Left ventricle myocardium inferior (tissue), 1 donor: ENCODE measurements at places on chromosomes 2 and 18. TPM values are rescaled to one million over a fixed set of nuclear protein-coding genes. Genes with fewer than 3 reads are reported as not detected.

GRCh38 chr18:9337873-9338272 lies 3.3 kb downstream of the TWSG1 start:
- no peak for DNase-seq

DNA sequence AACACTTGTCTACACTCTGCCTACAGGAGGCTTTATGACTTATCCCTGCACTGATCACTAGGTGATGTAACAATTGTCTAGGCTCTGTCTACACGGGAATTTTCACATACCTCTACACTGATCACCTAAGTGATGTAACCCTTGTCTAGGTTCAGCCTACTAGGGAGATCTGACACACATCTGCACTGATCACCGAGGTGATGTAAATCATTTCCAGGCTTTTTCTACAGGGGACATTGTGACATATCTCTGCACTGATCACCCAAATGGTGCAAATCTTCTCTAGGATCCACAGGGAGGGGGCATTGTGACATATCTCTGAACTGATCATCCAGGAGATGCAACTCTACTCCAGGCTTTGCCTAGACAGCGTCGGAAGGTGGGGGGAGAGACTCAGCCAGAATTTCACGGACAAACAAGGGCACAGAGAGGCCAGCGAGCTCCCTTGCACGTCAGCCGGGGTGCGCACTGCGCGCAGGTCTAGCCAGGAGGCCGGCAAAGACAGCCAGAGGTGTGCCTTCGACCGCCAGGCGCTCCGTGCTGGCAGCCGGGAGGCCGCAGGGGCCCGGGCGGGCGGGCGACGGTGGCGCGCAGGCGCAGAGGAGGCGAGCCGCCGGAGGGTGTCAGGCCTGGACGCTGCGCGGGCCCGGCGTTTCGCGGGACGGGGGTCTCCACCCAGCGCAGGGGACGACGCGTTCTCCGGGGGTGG lies 46.9 kb upstream of the USP14 start:
- DNase-seq: peak; percentile 51

DNA sequence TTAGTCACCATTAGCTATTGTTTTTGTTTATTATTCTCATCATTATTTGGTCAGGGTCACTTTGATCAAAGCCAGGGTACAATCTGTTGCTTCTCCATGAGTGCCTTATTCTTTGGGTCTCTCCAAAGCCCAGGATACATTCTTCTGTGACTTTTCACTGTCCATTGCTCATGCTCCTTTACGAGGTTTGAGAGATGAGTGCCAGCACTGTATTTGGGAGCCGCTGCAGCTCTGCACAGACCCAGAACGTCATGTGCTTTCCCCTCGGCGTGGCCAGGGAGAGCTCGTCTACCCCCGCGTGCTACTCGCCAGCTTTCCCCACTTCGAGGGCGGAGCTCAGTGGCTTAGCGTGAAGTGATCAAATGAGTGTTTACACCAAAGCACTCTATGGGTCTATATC lies 123.7 kb downstream of the COL6A3 start:
- peak; percentile 89 for DNase-seq

DNA sequence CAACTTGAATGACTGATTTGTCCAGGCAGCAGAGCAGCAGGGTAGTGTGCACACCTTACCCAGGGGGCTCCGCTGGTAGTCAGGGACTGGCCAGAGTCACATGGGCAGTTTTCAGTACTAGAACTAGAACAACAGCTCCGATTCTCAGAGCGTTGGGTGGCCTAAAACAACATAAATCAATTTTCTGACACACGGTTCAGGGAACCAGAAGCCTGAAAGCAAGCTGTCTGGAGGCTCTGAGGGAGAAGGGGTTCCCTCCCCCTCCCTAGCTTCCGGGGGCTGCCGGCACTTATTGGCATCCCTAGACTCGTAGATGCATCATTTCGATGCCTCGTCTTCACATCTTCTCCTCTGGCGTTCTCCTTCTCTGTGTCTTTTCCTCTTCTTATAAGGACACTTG lies 13.4 kb upstream of the ITGB6 start:
- no peak for DNase-seq

GRCh38 chr18:76441668-76442412 lies 53.2 kb downstream of the ZNF516 start:
- DNase-seq: no peak

- DNase-seq: no peak
Measured at GRCh38 chr2:204152616-204153015, 216.1 kb downstream of the ICOS start.

GRCh38 chr2:107719836-107720235 lies 106.9 kb upstream of the RGPD4 start:
- no peak for DNase-seq

- no peak for DNase-seq
Measured at GRCh38 chr2:20674309-20674965, 7.5 kb downstream of the GDF7 start.

GRCh38 chr2:111950236-111950635 lies 51.8 kb downstream of the MERTK start:
- no peak for DNase-seq

GRCh38 chr2:102357937-102358336 lies 2.3 kb downstream of the IL18R1 start:
- no peak for DNase-seq

- no peak for DNase-seq
Measured at GRCh38 chr2:109479804-109480203, 134.0 kb downstream of the SEPTIN10 start.

GRCh38 chr18:24112874-24113615 lies 25.8 kb upstream of the CABYR start:
- no peak for DNase-seq

DNA sequence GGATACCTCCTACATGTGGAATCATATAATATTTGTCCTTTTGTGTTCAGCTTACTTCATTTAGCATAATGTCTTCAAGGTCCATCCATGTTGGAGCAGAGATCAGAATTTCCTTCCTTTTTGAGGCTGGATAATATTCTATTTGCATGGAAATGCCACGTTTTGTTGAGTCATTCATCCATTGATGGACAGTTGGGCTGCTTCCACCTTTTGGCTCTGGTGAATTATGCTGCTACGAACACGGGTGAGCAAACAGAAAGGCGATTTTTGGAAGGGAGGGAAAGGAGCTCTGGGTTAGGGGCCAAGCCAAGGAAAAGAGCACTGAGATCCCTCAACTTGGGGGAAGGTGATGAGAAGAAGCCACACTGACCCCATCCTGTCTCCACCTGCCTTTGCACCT lies 260.5 kb downstream of the TNS1 start:
- no peak for DNase-seq

- no peak for DNase-seq
Measured at GRCh38 chr2:11073776-11074175, 81.5 kb upstream of the SLC66A3 start.

DNA sequence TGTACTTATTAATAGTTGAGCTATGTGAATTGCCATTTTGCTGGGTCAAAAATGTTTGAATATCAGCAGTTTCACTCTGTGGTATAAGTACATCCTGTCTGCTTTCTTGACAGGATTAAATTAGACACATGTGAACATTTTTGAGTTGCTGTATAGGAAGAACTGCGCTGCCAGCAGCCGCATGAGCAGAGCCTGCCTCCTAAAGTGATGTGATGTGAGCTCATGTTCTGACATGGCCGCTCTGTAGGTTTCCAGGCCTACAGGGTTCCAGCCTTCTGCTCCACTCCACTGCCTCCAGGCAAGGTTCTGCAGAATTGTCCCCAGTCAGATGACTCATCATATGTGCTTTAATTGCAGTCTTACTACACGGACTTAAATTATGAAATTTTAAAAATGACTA lies 119.7 kb upstream of the NFATC1 start:
- no peak for DNase-seq

DNA sequence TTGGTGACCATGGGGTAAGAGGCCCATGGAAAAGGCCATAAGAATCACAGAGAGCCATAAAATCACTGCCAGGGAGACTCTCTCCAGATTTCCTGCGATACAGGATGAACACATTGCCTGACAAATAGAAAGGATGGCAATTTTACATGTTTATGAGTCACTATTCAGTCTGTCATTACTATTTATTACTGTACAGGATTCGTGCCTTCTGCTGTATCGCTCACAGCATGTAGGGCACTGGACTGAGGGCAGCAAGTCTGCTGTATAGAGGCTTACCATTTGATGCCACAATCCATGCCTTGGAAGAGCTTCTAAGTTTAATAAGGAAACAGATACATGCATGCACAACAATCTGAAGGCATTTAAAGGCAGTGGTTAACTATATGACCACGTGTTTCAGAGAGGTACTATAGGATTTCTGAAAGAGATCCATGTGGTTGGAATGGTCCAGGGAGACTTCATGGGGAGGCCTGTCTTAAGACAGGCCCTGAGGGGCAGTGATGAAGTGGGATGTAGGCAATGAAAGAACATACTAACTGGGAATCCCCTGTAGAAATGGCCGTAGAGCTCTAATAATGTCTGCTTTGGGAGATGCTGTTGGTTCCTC lies 702.4 kb upstream of the RAB6C start:
- no peak for DNase-seq

DNA sequence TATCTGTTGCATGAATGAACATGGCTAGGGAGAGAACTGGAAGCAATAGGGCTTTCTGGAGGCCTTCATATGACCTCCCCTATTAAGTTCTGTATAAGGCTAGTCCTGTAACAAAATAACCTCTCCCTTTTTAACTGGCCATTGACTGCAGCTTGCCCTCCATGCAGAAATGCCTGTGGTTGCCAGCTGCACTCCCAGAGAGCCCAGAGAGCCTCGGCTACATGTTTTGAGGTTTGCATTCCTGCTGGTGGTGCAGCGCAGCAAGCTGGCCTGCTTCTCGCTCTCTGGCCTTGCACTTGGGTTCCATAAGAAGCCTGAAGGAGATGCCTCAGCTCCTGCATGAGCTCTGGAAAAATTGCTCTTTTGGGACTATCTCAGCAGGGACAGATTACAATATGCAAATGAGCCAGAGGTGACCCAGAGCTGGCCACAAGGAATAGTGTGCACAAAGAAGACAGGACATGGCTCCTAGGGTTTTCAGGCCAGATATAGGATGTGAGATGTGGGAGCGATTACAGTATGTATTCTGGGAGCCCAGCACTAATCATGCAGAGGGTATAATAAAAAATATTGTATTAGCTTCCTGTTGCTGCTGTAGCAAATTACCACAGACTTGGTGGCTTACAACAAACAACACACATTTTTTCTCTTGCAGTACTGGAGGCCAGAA lies 186.7 kb downstream of the INSIG2 start:
- no peak for DNase-seq

DNA sequence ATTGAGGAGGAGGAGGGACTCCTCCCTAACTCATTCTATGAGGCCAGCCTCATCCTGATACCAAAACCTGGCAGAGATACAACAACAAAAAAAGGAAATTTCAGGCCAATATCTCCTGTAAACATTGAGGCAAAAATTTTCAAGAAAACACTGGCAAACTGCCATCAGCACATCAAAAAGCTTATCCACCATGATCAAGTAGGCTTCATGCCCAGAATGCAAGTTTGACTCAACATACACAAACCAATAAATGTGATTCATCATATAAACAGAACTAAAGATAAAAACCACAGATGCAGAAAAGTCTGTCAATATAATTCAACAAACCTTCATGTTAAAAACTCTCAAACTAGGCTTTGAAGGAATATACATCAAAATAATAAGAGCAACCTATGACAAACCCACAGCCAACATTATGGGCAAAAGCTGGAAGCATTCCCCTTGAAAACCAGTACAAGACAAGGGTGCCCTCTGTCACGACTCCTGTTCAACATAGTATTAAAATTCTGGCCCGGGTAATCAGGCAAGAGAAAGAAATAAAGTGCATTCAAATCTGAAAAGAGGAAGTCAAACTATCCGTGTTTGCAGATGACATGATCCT lies 1014.3 kb downstream of the CBLN2 start:
- no peak for DNase-seq

CCDC85A gene
- total RNA-seq: 4.4 TPM

SLC40A1 gene
- 44.0 TPM for total RNA-seq

UGT1A3 gene
- total RNA-seq: not detected

NOSTRIN gene
- 14.7 TPM for total RNA-seq

UXS1 gene
- total RNA-seq: 26.7 TPM

IL36G gene
- not detected for total RNA-seq

MAPRE3 gene
- total RNA-seq: 57.4 TPM

KLHL29 gene
- total RNA-seq: 1.1 TPM
